ENCODE measurements at places on chromosomes 1 and 21. TPM values are rescaled to one million over a fixed set of nuclear protein-coding genes. Genes with fewer than 3 reads are reported as not detected.

Gene F13B
- polyA plus RNA-seq, result not detected

Gene ZBTB18
- polyA plus RNA-seq, result 7.4 TPM

Gene CAMSAP2
- 3.6 TPM for polyA plus RNA-seq

Gene ZBED6
- 4.0 TPM for polyA plus RNA-seq

Gene SLAMF8
- polyA plus RNA-seq, result 2.4 TPM

Gene ATP1A4
- not detected for polyA plus RNA-seq

Gene DCLRE1B
- polyA plus RNA-seq, result 2.4 TPM

Gene MYOC
- polyA plus RNA-seq, result 0.50 TPM

Gene RC3H1
- polyA plus RNA-seq, result 4.6 TPM

Gene OR10J1
- not detected for polyA plus RNA-seq

Gene NBPF20
- polyA plus RNA-seq, result under 0.01 TPM

Gene COQ8A
- 20.4 TPM for polyA plus RNA-seq

Gene SLC2A5
- polyA plus RNA-seq, result 1.4 TPM

Gene LIN28A
- not detected for polyA plus RNA-seq

Gene REN
- 0.32 TPM for polyA plus RNA-seq

Gene LRRC38
- polyA plus RNA-seq, result not detected

Gene CDA
- polyA plus RNA-seq, result 272 TPM

Gene SELP
- 6.6 TPM for polyA plus RNA-seq

Gene TNFRSF4
- 1.2 TPM for polyA plus RNA-seq

Gene FALEC
- polyA plus RNA-seq, result not detected

Gene PSMB4
- 338 TPM for polyA plus RNA-seq

Gene GBP7
- not detected for polyA plus RNA-seq

Gene RBM11
- polyA plus RNA-seq, result not detected

Gene AMY1A
- not detected for polyA plus RNA-seq

Gene WNT2B
- polyA plus RNA-seq, result 1.2 TPM

Gene NOS1AP
- 3.5 TPM for polyA plus RNA-seq

Gene SELENBP1
- 1,051 TPM for polyA plus RNA-seq

Gene IFNAR2
- polyA plus RNA-seq, result 15.2 TPM
